ENCODE measurements at places on chromosomes 1 and 21.

DNA sequence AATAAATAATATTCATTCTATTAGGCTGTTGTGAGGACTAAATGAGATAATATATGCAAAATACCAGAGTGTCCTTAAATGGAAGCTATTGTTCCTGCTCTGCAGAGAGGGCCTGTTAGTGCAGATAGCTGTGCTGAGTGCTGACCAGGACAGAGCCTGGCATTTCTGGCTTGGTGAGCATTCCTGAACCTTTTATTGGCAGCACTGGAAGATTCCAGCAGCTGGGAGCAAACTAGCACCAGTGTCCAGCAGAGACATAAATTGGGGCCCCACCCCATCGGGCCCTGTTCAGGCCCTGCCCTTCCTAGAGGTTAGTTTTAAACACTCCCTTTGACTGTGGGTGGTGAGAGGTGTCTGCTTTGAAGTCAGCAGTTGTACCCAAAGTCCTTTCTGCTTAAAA lies 85.9 kb upstream of the GADD45A start:
- no peak for DNase-seq

DNA sequence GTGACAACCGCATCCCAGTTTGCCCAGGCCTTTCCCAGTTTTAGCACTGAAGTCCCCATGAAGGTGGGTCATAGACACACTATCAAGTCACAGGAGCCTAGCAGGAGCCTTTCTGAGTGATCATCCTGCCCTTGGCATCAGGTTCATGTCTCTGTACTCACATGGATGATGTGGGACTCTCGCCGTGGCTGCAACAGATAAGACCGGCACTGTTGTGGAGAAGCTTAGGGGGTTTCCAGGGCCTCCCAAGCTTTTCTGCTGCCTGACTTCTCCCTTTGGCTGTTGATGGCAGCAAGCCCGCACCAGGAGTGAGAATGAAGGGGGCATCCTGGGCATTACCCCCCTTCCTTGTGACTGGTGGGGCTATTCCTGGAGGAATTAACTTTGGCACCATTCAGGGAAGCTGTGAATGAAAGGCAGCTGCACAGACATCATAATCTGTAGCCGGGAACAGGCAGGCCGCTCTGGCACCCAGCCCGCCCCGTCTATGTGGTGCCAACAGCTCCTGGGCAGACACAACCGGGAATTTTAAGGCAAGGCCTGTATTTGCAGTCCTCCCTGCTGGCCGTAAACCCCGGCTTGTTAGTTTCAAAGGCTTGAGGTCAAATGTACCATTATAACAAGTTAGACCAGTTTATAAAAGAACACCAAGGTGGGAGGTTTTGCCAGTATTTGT lies 148.6 kb downstream of the HUNK start:
- DNase-seq: peak; percentile 84

GRCh38 chr21:25350056-25350455 lies 257.2 kb downstream of the MRPL39 start:
- DNase-seq: no peak

GRCh38 chr21:29257701-29258100 lies 41.0 kb upstream of the BACH1 start:
- no peak for DNase-seq

DNA sequence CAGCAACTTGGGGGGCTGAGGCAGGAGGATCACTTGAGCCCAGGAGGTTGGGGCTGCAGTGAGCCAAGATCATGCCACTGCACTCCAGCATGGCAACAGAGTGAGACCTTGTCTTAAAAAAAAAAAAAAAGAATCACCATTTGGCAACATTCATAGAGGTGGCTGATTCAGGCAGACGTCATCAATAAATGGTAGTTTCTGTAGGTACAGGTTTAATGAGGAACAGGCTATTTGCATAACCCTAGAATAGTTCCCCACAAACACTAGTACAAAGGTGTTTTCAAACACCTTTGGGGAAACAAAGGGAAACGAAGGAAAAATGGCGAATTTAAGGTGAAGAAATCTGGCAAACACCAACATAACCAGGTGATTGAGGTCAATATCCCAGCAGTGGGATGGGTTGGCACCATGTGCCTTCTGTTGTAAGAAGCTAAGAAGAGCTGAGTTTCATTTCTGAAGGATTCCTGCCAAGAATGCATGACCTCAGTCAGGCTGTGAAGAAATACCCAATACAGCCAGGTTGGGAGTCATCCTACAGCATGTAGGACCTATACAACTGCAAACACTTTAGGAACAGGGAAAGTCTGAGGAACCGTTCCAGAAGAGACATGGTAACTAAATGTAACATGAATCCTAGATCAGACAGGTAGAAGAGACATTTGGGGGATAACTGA lies 5.6 kb downstream of the LPAR3 start:
- DNase-seq: no peak

DNA sequence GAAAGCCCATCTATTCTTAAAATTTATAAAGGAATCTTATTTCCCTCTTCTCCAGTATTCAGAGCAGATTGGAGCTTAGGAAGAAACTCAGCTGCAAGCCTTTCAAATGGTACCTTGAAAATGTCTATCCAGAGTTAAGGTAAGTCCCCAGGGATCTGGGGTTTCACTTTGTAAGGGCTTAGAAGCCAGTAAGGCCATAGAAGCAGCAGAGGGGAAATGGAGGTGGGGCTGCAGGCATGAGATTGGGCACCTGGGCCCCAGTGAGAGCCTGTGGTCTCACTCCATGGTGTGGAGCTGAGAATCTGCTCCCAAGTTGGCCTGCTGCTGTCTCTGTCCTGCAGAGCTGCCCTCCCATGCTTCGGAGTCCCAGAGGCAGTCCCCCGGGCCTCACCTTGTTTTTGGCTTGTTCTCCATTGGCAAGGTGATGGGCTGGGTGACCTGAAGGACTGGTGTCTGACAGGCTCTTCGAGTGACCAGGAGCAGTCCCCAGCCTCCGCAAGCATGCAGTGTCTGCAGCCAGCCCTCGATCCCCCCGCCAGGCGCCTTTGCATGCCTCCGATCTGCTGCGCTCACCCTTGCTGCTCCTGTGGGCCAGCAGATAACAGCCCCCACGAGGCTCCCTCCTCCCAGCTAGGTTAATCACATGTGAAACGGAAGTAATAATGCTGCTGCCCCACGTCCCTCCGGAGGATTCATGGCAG lies 163.1 kb downstream of the PGBD5 start:
- no peak for DNase-seq

GRCh38 chr21:41817228-41817627 lies 50.4 kb upstream of the RIPK4 start:
- peak; percentile 78 for DNase-seq

DNA sequence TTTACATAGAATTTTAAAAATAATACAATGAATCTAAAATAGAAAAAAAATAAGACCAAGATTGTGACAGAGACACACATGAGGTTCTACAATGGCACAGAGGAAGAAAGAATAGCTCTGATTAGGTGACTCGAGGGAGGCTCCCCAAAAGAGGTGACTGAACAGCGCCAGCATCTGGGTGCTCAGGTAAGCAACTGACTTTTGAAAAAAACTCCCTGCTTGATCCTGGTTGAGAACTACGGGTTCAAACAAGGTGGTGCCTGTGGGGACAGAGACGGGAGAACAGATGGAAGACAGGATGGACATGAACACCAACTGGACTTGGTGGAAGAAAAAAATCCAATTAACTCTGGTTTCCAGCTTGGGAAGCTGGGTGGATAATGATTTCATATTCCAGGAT lies 22.5 kb downstream of the BATF3 start:
- no peak for DNase-seq

DNA sequence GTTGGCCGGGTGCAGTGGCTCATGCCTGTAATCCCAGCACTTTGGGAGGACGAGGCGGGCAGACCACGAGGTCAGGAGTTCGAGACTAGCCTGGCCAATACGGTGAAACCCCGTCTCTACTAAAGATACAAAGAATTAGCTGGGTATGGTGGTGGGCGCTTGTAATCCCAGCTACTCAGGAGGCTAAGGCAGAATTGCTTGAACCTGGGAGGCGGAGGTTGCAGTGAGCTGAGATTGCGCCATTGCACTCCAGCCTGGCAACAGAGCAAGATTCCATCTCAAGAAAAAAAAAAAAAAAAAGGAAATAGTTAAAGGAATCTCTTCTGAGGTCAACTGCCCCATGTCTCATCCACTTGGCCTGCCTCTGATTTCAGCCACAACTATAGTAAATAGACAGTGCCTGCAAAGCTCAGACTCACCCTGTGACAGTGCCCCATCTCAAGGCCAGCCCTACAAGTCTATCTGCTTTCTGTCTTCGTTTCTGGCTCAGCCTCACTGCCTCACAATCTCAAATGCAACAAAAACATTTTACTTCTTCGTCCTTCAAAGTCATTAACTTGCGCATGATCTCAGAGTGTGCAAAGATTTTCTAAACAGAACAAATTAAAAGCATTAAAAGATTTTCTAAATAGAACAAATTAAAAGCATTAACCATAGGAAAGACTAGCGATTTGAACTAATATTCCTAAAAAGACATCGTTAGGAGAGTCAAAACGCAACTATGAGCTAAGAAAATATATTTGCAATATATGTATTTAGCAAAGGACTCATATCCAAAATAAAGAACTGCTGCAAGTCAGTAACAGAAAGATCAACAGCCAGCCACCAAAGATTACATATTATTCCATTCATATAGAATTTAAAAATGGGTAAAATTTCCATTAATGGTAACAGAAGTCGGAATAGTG lies 65.0 kb upstream of the PRDX6 start:
- no peak for DNase-seq

GRCh38 chr1:17713993-17714392 lies 41.1 kb upstream of the ACTL8 start:
- DNase-seq: no peak

- no peak for DNase-seq
These were observed 94.7 kb downstream of the ATP1B1 start for GRCh38 chr1:169201084-169201619.

GRCh38 chr1:35564037-35564883 lies 6.7 kb downstream of the NCDN start:
- peak; percentile 81 for DNase-seq

DNA sequence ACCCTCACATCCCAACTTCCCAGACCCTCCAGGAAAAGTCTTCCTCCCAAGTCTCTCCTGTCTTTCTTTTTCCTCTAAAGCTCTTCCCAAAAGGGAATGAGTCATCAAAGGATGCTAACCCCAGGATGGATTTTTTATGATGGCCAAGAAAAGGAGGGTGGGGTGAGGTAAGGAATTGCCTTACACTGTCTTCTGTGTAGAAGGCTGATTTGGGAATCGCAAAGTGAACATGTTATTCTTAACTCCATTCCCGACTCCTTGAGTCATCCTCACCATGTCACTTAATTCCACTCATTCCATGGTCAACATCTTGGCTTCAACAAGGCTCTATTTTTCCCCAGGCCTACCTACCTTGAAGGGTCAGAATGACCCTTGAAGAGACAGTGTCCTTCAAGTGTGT lies 44.0 kb downstream of the TBX15 start:
- DNase-seq: no peak

- DNase-seq: no peak
These were observed 296.2 kb upstream of the VAMP3 start for GRCh38 chr1:7474786-7475502.

DNA sequence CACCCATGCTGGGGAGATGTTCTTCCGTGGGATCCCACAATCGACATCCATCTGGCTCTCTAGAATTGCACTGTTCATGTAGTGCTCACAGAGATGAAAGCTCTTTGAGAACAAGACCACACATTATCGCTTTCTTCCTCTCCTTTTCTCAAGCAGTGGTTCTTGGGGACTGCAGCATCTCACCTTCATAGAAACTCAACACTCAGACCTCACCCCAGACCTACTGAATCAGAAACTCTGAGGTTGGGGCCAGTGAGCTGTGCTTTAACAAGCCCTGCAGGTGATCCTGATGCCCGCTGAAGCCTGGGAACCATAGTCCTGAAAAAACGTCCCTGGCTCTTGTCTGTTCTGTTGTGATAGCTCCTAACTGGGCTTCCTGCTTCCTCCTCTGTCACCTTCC lies 251.3 kb upstream of the FGGY start:
- no peak for DNase-seq

Data from muscle of leg (tissue), 16 donors.